G401 (cell line): ENCODE measurements at places on chromosomes 16 and 17.

GRCh38 chr16:90022209-90023077 lies 3.2 kb upstream of the DBNDD1 start:
- peak; percentile 82 for DNase-seq

DNA sequence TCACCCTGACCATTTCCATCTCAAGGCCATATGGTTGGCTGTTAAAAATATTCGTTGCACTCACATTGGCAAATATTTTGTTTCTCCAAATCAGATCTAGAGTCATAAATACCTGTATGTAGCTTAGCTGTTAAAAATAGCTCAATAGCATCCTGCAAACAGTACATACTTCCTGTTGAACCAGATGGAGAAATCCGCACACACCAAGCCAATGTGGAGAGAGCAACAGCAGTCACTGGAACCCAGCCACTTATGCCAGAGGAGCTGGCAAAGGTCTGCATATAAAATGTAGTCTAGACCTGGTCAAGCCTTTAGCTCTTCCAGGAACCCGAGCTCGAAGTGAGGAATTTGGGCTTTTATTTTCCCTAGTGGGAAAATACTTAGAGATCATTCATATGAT lies 146.4 kb upstream of the KCNJ16 start:
- DNase-seq: peak; percentile 28

DNA sequence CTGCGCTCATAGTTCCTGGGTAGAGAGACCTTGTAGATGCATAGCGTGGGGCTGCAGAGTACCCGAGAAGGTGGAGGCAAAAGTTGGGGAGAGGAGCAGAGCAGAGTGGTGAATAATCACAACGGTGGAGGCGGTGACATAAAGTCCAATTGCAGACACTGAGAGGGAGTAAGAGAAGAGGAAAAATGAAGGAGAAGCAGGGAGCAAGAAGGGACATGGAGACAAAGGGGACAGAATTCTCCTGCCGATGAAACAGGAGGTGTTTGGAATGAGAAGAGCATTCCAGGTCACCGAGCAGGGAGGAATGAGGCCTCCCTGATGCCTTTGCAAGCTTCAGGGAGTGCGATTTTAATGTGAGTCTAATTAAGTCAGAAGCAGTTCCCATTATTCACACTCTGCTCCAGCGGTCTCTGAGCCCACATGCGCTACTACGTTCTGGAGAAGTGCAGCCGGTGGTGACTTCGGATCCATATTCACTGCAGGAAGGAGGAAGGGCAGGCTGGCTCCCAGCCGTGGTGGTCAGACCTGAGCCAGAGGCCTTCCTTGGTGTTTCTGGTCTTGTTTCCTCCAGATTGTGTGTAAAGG lies 108.0 kb upstream of the DNAH9 start:
- DNase-seq: no peak

DNA sequence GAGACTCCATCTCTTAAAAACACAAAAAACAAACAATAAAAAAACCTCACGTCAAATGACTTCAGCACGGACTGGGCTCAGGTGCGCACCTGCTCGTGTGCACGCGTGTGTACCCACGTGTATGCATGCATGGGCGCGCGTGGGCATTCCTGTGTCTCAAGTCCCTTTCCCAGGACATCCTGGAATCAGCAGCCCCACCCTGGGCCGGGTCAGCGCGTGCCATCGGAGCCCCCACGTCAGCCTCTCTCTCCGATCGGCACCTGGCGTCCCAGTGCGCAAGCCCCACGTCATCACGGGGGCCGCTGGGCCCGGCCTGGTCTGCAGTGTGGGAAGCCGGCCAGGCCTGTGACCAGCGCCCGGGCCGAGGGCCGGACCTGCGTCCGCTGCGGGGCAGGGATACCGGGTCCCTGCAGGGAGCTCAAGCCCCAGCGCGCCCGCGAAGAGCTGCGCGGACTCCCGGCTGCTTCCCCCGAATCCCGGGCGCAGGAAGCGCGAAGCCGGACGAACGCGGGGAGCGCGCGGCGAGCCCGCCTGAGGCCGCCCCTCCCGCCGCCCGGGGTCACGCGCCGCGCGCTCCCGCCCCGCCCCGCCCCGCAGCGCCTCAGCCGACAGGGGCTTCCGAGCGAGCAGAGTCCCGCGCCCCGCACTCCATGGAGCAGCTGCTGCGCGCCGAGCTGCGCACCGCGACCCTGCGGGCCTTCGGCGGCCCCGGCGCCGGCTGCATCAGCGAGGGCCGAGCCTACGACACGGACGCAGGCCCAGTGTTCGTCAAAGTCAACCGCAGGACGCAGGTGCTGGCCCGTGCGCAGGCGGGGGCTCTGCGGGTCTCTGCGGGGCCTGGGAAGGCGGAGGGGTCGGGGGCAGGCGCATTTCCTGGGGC lies at the start of gene FN3K:
FN3K (plus strand) TSS at position 629 of the 880 bp plus-strand sequence; CDS start at position 651, 22 bp downstream.
- peak; percentile 69 for DNase-seq

DNA sequence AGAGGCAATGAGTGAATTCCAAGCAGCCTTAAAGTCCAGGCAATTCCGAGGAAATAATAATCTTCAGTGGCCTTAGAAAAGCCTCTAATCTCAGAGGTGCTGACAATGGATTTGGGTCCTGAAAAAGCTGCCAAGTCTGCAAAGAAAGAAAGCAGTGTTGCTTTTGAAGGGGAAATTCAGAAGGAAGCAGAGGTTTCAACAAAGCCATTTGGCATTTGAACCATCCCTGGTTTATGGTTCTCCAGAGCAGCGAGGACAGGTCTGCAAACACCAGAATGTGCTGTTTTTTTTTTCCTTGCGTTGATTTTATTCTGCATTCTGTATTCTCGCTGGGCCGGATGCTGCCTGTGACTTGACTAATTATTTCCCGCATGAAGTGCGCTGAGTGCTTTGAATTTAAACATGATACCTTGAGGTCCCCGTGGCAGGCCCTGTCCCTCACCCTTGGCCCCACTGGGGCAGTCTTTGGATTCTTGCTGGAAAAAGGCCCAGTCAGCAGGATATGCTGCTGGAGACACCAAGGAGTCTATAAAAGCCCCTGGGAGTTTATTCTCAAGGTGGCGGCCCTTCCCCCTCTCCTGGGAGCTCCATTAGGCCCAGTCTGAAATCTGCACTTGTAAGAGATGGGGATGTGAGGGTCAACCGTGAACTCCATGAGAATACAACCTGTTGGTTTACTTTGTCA lies 338.3 kb downstream of the HAPSTR1 start:
- DNase-seq: no peak
